Calu3 (cell line): ENCODE measurements at places on chromosomes 16 and 17. TPM values are rescaled to one million over a fixed set of nuclear protein-coding genes. Genes with fewer than 3 reads are reported as not detected.

- H3K27me3 ChIP-seq, result no peaks in the 10 kb centered on the region
- no peaks in the 10 kb centered on the region for H3K36me3 ChIP-seq
- peaks cover 9% of the 10 kb centered on the region for H3K4me1 ChIP-seq
- DNase-seq, result no peak
- no peak overlapping the region for H3K4me3 ChIP-seq
These were observed 70.4 kb upstream of the SMURF2 start for GRCh38 chr17:64732336-64733006.

GRCh38 chr17:76670718-76671122 is 27.2 kb upstream of the ST6GALNAC1 start:
- no peaks in the 10 kb centered on the region for H3K27me3 ChIP-seq
- DNase-seq, result no peak
- peak overlapping the region; percentile 82 for H3K4me3 ChIP-seq
- peaks cover 21% of the 10 kb centered on the region for H3K36me3 ChIP-seq

GRCh38 chr17:52201767-52202519 is 43.4 kb upstream of the CA10 start:
- H3K4me3 ChIP-seq, result no peak overlapping the region
- DNase-seq, result no peak
- H3K4me1 ChIP-seq, result peaks cover under 1% of the 10 kb centered on the region
- no peak overlapping the region for H3K27ac ChIP-seq

- H3K36me3 ChIP-seq, result peaks cover 71% of the 10 kb centered on the region
- no peaks in the 10 kb centered on the region for H3K27me3 ChIP-seq
- DNase-seq, result no peak
- no peak overlapping the region for H3K27ac ChIP-seq
- H3K4me3 ChIP-seq, result no peak overlapping the region
These were observed 8.1 kb downstream of the GPRC5B start for GRCh38 chr16:19876501-19877059.

DNA sequence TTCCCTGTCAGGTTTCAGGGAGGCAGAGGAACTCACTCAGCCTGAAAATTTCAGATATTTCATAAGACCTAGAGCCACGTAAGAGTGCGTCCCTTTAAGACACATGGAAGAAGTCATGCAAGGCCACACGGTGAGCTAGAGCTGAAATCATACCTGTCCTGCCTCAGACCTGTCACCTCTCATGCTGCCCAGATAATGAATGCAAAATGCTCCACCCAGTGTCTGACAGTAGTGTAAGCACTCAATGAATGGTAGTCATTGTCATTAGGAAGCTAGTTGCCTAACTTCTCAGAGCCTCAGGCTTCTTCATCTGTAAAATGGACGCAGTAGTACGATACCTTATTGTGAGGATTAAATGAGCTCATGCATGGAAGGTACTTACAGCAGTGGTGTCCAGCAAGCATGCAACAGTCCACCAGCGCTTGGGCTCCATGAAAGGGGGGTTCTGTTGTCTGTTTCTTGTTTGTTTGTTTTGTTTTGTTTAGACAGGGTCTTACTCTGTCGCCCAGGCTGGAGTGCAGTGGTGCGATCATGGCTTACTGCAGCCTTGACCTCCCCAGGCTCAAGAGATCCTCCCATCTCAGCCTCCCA is 60.7 kb downstream of the WSB1 start:
- peak overlapping the region; percentile 99 for H3K27ac ChIP-seq
- H3K36me3 ChIP-seq, result peaks cover 25% of the 10 kb centered on the region
- no peaks in the 10 kb centered on the region for H3K27me3 ChIP-seq

DNA sequence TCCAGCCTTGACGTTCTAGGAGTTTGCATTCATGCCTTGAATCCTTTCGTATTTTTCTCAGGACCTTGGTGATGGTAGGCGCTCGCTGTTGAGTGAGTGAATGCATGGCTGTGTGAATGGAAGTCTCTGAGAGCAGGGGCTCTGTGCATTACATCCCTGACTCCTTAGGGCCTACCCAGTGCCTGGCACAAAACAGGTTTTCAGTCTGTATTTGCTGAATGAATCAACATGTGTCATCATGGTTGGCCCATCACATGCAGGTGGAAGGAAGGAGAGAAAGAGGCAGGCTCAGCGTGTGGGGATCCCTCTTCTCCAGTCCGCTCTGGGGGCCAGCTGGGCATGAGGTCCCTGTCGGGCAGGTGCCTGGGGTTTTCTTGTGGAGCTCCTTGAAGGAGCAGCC is 8.7 kb downstream of the RAP1GAP2 start:
- no peaks in the 10 kb centered on the region for H3K36me3 ChIP-seq
- no peak for DNase-seq
- H3K27me3 ChIP-seq, result peaks cover 37% of the 10 kb centered on the region
- no peak overlapping the region for H3K27ac ChIP-seq

DNA sequence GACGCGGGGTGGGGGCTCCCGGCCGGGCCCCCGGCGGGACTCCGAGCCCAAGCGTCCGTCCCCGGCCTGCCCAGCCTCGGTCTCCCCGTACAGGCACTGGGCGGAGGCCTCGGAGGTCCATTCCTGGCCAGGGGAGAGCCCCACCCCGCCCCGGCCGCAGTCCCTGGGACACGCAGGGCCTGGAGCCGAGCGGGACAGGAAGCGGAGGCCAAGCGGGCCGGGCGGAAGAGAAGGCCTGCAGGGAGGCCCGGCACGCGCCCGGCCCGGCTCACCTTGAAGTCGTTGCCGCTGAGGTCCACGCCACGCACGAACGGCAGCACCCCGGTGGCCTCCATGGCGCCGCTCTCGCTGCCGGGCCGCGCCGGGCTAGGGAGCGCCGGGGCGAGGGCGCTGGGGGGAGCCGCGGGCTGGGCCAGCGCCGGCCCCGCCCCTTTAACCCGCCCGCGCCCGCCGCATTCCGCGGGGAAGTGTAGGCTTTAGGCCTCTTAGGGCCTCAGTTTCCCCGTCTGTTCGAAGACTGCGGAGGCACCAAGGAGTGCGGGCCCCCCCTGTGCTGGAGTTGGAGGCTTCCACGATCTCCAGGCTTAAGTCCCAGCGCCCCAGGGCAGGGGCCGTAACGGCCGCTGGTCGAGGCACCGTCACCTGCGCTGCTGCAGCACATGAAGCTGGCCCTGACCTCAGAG is at the start of gene FLII:
FLII (minus strand) TSS at position 383 of the 683 bp plus-strand sequence; CDS start at position 335, 48 bp downstream.
- peak; percentile 50 for DNase-seq
- H3K4me1 ChIP-seq, result no peaks in the 10 kb centered on the region
- H3K27ac ChIP-seq, result peak within 1 kb of the TSS; percentile 87
- no peaks in the 10 kb centered on the region for H3K27me3 ChIP-seq
- H3K4me3 ChIP-seq, result peak within 1 kb of the TSS; percentile 84

DNA sequence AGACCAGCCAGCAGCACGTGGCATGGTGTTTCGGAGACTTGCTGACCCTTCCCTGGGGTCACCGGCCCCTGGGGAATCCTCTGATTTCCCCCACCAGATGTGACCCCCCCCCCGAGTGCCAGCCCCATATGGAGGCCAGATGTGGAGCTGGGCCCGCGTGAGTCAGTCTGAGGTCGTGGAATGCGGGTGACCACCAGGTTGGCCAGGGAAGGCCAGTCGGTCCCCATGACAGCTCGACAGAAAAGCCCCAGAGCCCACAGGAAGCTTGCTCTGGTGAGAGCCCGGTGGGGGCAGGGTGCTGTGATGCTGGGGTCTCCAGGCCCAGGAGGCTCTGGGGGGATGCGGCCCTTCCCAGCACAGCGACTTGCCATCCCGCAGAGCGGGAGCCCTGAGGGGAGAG is 209.0 kb downstream of the NTN1 start:
- H3K4me1 ChIP-seq, result no peaks in the 10 kb centered on the region
- no peak overlapping the region for H3K27ac ChIP-seq
- H3K4me3 ChIP-seq, result no peak overlapping the region
- H3K36me3 ChIP-seq, result no peaks in the 10 kb centered on the region
- no peaks in the 10 kb centered on the region for H3K27me3 ChIP-seq

DNA sequence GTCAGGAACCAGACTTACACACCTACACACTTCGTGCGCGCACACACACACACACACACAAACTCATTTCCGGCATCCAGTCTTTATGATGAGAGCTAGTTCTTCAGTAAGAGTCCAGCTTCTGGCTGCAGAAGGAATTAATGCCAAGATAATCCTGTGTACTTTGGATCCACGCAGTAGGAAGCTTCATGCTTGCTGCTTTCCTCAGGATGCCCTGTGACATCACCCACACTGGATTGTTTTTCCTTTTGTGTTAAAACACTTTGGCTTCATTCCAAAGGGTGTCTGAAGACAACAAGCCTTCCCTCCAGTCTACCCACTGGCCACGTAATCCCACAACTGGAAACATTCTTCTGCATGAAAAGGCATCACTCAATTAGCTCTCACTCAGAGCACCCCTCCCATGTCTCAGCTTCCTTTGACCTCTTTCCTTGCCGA is 35.4 kb downstream of the KCNJ16 start:
- no peaks in the 10 kb centered on the region for H3K27me3 ChIP-seq
- H3K36me3 ChIP-seq, result no peaks in the 10 kb centered on the region
- H3K4me3 ChIP-seq, result no peak overlapping the region
- DNase-seq, result no peak
- H3K4me1 ChIP-seq, result no peaks in the 10 kb centered on the region
- H3K27ac ChIP-seq, result no peak overlapping the region

DNA sequence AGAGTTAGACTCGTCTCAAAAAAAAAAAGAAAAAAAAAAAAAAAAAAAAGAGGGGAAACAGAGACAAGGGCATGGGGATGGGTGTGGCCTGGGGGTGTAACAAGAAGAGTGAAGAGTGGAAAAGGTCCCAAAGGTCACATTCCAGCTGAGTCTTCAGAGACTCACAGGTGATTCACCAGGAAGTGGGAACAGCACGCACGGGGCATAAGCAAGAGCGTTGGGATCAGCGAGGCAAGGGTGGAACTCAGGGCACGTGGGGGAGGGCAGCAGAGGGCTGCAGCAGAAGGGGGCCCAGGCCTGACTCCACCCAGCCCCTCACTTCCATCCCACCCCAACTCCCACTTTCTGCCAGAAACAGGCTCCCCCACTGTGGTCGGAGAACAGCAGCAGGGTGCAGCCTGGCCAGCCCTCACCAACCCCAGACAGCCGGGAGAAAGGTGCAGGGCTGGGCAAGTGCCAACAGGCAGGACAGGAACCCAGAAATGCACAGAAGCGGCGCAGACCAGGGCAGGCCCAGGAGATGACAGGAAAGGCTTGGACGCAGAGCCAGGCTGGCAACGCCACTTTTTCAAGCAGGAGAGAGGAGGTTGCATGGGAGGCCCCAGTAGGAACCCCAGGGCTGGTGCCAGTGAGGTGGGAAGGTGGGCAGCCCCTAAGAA is 3.3 kb downstream of the MEAK7 start:
- H3K4me3 ChIP-seq, result peak overlapping the region; percentile 49
- H3K27me3 ChIP-seq, result no peaks in the 10 kb centered on the region
- H3K36me3 ChIP-seq, result peaks cover 36% of the 10 kb centered on the region
- H3K4me1 ChIP-seq, result peaks cover 59% of the 10 kb centered on the region
- H3K27ac ChIP-seq, result peak overlapping the region; percentile 36
- peak; percentile 63 for DNase-seq

GRCh38 chr17:80446645-80447405 is 29.6 kb downstream of the NPTX1 start:
- no peak overlapping the region for H3K4me3 ChIP-seq
- no peaks in the 10 kb centered on the region for H3K36me3 ChIP-seq
- no peak for DNase-seq

DNA sequence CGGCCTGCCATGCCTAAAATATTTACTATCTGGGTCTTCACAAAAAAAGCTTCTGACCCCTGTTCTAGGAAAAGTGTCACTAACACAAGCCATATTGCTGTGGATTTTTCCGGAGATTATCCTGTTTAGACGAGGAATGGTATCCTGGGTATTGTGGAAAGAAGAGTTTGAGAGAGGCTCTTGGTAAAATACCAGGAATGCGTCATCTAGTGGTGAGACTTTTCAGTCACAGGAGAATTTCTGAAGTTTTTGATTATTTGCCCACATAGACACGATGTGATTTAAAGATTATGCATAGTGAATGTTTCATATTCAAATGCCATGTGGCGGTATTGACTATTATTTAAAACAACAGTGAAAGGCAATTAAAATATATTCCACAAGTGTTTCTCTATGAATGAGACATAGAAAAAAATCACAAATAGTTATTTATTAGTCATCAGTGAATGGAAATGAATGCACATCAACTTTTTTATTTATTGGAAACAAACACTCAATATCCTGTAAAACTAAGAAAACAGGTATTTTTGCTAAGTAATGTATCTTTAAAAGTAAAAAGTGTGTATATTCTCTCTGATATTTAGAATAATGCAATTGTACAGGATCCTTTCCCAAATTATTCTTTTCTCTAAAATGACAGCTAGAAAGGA is 7.8 kb downstream of the KRT28 start:
- no peak overlapping the region for H3K27ac ChIP-seq
- no peaks in the 10 kb centered on the region for H3K36me3 ChIP-seq
- DNase-seq, result peak; percentile 59
- peaks cover 40% of the 10 kb centered on the region for H3K27me3 ChIP-seq

- H3K27me3 ChIP-seq, result no peaks in the 10 kb centered on the region
- no peak for DNase-seq
- no peak overlapping the region for H3K4me3 ChIP-seq
- peaks cover 7% of the 10 kb centered on the region for H3K4me1 ChIP-seq
- no peak overlapping the region for H3K27ac ChIP-seq
These were observed 21.0 kb upstream of the DDX52 start for GRCh38 chr17:37664214-37664613.

- peak overlapping the region; percentile 94 for H3K27ac ChIP-seq
- H3K4me3 ChIP-seq, result peak overlapping the region; percentile 46
- peaks cover 75% of the 10 kb centered on the region for H3K4me1 ChIP-seq
- H3K36me3 ChIP-seq, result peaks cover 9% of the 10 kb centered on the region
- no peak for DNase-seq
- H3K27me3 ChIP-seq, result no peaks in the 10 kb centered on the region
These were observed 134.4 kb downstream of the SKAP1 start for GRCh38 chr17:48295362-48296288.

DNA sequence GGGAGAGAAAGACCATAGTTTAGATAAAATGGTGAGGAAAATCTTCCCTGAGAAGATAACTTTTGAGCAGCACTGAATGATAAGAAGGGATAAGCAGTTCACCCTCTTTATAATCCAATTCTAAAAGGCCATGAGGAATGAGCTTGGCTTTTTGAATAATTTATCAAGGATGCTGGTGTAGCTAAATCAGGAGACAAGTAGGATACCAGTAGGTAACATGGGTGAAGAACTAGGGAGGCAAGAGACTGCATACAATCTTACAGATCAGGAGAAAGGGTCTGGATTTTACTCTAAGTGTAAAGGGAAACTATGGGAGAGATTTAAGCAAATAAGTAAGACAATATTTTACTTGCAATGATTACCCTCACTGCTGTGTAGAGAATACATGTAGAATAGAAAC is 60.7 kb downstream of the MED13 start:
- no peak overlapping the region for H3K27ac ChIP-seq
- no peak for DNase-seq
- H3K27me3 ChIP-seq, result no peaks in the 10 kb centered on the region
- peaks cover 29% of the 10 kb centered on the region for H3K36me3 ChIP-seq

- H3K27ac ChIP-seq, result no peak overlapping the region
- H3K36me3 ChIP-seq, result peaks cover 16% of the 10 kb centered on the region
- no peak overlapping the region for H3K4me3 ChIP-seq
- no peak for DNase-seq
- H3K4me1 ChIP-seq, result no peaks in the 10 kb centered on the region
These were observed 67.6 kb upstream of the CACNG5 start for GRCh38 chr17:66767154-66767933.

The PMP22 gene
- 0.83 and 1.7 TPM in 2 replicates for total RNA-seq

The KCNH4 gene
- not detected in 2 replicates for total RNA-seq

The SYCE1L gene
- total RNA-seq, result 2.0 and 6.2 TPM in 2 replicates

The SYNGR3 gene
- total RNA-seq, result 3.6 and 3.8 TPM in 2 replicates

The ADAM11 gene
- total RNA-seq, result 0.57 and 1.2 TPM in 2 replicates

The DPEP3 gene
- total RNA-seq, result not detected in 2 replicates

The TP53TG3 gene
- total RNA-seq, result not detected in 2 replicates

The HOXB8 gene
- 28.2 and 30.9 TPM in 2 replicates for total RNA-seq
